ENCODE measurements at places on chromosomes 7 and 10.
A peak's percentile ranks its signal among the peaks of the same experiment; 100 is the strongest.

DNA sequence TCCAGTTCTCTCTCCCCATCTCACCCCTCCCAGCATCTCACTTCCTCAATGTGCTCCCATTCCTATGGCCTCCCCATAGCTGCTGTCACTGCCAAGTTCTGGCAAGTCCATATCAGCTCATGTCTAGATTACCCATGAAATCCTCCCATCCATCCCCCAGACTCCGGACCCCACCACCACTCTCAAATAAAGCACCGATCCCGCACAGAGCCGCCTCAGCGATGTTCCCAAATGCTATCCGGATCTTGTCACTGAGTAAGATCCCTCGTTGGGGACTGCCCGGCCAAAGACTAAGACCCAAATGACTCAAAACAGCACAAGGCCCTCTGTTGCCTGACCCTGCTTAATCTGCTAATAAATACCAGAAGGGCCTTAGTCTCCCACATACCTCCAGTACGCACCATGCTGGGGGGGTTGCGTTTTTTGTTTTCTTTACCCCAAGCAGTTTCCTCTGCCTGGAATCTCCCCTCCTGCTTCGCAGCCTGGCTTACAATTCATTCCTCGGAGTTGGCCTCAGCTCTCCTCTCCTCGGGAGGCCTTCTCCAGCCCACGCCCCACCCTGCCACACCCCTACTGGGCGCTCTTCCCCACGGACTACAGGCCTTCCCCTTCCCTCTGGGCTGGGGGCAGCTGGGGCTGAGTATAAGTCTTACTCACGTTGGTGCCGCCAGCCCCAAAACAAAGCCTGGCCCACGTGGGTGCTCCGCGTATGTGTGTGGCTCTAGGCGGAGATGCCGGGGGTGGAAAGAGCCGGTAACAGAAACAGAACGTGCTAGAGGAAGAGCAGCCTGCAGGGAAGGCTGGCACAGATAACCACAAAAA, 1.8 kb upstream of the DUSP5 start:
- peak; percentile 99 for DNase-seq

DNA sequence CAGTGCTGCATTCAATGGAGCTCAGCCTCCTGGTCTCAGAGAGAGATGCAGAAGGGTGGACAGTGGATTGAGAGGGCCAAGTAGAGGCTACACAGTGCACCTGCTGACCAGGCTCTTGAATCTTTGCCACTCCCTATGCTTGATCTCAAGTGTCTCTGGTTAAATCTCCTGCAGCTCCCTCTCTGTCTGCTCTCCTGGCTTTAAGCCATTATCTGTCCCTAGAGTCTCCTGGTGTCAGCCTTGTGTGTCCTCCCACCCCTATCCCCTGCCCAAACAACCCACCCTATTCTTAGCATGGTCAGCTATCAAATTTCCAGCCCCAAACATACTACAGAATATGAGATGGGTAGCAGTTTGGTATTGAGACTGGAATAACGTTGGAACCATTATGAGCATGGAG, 479.3 kb upstream of the CELF2 start:
- no peak for DNase-seq

GRCh38 chr7:35993676-35994606, 159.1 kb upstream of the EEPD1 start:
- peak; percentile 73 for DNase-seq

DNA sequence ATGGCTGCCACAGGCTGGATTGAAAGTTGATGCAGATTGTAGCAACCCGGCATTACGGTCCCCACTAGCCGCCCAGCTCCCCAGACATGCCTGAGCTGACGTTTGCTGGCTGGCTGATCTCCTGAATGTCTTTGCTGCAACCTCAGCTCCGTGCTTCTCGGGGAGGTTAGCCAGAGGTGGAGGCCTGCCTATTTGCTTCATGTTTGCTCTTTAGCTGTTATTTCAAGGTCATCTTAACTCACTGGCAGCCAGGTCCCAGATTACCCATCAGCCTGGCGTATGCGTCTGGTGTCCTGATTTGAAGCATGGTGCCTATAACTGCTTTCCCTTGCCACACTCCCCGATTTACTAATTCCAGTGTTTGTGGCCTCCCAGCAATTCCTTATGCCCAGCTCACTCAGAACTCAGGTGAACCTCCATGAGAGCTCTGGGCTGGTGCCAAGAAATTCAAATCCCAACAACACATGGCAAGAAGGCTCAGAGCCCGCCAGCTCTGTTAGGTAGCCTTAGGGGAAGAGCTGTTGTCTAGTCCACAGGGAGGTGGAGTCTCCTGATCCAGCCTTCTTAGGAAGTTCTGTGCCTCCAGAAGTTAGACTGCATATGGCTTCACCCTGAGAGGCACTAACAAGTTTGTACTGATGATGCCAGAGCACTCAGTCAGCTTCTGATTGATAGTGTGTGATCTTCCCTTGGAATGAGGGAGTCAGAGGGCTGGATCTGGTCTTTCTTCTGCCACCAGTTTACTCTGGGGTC, 69.7 kb upstream of the EXOC4 start:
- DNase-seq: no peak

DNA sequence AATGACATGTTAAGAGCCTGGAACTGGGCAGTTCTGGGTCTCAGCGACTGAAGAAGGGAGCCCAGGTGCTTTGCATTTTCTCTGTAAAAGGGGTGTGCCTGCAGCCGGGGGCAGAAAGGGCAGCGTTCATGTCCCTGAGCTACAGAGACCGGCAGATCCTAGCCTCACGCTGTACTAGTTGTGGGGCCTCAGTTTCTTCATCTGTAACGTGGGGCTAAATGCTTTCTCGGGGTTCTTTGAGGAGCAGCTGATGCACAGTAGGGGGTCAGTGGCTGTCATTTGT, 79.6 kb downstream of the NEURL1 start:
- no peak for DNase-seq

GRCh38 chr10:1094112-1095057, 38.2 kb downstream of the WDR37 start:
- DNase-seq: no peak

- no peak for DNase-seq
These were observed 10.7 kb upstream of the POT1 start for GRCh38 chr7:124940306-124940705.

- DNase-seq: peak; percentile 59
These were observed 1.3 kb downstream of the THSD7A start for GRCh38 chr7:11830582-11831155.

DNA sequence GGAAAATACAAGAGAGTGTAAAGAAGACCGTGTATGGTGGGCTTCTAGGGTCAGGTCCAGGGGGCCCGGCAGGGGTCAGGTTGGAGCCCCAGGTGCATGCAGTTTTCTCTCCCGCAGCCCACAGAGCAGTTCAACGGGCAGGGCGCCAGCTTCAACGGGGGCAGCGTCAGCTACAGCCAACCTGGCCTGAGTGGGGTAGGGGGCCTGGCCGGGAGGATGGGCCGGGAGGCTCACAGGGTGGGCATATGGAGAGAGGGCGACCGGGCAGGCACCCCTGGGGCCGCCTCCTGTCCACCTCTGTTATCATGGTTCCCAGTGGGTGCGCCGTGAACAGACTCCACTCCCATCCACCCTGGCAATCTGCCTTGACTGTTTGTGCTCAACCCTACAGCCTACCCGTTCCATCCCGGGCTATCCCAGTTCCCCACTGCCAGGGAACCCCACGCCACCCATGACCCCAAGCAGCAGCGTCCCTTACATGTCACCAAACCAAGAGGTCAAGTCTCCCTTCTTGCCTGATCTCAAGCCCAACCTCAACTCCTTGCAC, 11.5 kb downstream of the ZMIZ2 start:
- DNase-seq: no peak

- no peak for DNase-seq
These were observed 42.3 kb upstream of the CNTNAP2 start for GRCh38 chr7:146074195-146074765.

All from fibroblast of skin of back (primary cell).